Suppressor macrophage treated with lipopolysaccharide for 1 hour (primary cell): ENCODE measurements at places on chromosomes 1 and 21.

DNA sequence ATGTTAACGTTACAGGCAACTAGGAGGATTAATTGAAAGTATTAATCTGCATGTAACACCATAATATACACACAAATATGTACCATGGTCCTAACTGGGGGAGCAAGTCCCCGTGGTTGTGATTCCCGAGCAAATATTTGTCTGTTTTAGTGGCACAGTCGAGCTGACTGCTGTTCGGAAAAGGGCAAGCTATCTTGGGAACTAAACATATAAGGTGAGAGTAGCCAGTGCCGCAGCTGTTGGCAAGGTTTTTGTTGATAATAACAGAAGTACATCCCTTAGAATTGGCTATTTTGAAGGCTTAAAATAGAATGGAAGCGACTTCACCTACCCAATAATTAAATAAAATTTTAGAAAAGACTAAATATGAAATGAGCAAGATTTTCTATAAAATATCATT lies 45.5 kb downstream of the UCHL5 start:
- DNase-seq: no peak

DNA sequence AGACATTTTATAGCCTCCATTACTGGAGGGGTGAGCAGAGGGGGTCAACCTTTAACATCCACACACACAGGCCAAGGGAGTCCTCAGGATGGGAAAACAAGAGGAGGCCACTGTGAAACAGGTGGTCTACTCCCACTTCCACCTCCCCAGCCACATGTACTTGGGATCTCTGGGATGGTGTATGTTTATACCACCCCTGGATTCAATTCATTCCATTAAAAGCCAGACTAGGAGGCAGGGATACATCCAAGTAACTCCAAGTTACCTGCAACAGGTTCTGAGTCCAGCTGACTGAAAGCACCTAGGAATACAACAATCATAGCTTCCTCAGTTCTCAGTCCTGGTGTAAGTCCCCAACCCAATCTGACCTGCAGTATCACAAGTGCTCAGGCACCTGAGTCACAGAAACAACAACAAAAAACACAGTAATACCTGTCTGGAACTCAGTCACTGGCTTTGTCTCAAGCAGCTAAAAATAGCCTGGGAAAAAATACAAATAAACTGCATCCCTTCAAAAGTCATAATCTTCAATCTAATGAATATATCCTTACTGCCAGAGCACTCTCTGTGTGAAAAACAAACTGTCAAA lies 9.8 kb downstream of the ERI3 start:
- no peak for DNase-seq

DNA sequence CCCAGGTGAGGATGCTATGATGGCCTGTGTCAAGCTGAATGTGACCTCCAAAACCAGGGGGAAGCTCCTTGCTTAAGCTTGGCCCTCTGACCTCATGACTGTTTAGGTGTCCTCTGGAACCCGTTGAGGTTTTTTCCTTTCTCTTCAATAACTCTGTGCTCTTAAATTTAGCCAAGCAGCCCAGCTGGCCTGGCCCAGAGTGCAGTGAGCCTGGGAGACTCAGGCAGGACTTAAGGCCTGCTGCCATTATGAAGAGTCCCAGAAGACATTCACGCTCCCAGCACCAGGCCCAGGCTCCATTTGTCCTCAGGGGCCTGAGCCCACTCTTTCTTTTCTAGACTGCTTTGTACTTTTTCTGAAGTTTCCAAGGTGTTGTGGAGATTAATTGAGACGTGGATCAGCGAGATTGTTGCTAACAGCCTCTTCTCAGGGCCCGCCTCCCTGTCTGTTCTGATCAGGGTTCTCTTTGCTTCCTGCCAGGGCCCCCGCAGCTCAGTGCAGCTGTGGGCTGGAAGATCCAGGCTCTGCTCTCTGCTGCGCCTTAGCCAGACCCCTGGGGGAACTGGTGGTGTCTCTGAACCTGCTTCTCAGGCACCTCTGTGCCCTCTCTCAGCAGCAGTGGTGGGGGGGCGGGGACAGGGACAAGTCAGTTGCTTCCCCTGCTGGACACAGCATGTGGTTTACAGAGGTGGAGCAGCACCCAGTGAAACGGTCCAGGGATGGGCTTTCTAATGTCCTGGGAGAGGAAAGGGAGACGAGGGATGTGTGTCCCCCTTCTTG lies 124.2 kb downstream of the GRIK3 start:
- DNase-seq: no peak

DNA sequence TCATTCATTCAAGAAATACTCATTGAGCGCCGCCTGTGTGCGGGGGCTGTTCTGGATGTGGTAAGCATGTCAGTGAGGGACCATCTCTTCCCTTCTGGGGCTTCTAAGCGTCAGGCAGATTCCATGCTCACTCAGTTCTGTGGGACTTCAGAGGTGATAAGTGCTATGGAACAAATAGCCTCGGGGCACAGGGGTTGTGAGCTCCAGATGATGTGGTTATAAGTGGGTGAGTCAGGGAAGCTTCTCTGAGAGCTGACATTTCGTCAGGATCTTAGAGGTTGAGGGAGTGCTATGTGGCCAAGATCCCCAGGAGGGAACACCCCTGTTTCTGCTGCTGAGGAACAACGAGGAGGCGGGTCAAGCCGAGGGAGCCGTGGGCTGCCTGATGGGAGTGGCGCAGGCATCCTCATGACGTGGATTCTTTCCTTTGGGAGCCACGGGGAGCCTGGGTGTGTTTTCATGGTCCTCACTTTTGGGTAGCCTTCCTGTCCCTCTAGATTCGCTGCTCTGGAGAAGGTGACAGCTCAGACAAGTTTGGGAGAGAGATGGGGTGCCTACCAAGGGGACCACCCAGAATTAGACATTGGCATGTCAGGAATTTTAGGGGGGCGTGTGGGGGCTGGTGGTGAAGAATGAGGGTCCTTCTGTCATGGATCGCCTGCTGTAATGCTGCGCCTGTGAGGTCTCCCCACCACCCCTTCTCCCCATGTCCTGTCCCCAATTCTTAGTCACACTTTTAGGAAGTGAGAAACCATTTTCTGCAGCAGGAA lies 38.5 kb downstream of the HUNK start:
- no peak for DNase-seq

GRCh38 chr1:89087241-89087640 lies 22.2 kb upstream of the GBP1 start:
- DNase-seq: no peak

DNA sequence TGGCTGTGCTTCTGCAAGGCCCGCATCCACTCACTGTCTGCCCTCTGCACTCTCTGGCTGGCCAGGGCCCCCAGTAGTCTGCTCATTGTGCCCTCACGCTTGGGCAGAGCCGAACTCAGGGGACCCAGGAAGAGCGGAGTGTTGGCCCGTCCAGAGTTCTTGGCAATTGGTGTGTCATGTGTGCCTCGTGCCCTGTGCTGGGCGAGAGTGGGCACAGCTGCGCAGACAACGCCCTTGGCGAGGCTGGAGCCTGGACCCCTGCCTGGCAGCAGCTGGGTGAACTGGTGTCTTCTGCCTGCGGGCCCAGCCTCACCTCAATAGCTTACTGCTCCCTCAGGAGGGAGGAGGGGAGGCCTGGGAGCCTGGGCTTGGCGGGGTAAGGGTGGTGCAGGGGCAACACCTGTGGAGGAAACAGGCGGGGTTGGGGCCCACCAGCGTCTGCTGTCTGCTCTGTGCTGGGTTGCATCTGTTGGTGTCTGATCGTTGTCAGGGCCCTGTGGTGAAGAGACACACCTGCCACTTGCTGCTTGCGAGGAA lies 2.1 kb downstream of the GUK1 start:
- no peak for DNase-seq

DNA sequence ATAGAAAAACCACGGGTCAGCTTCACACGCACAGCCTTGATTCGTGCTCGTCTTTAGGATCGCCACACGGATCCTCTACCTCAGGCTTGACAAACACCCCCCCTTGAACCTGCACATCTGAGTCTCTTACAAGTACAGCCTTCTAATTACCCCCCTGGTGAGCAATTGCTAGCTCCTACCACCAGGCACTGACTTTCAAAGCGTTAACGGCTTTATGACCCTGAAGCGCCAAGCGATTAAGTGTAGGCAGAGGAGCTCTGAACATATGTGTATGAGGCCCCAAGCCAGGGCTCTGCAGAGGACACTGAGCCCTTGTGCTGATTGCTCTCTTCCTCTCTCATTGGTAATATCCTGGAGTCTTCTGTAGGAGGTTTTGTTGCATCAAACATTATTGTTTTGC lies 55.7 kb upstream of the EPHA8 start:
- no peak for DNase-seq

DNA sequence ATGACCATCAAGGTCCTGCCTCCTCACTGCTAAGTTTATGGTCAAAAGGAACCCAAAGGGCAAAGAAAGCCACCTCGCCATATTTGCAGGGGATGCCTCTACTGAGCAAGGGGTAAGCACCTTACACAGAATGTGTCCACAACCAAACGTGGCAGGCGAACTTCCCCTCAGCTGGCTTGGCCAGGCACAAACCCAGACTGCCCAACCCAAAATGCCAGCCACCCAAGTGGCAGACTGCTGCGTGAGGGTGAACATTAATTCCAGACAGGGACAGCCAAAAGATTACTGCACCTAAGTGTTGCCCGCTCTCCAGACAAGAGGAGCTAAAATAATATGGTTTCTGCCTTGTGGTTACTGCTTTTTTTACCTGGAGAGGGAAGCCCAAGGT lies 16.0 kb downstream of the ZNF697 start:
- no peak for DNase-seq

DNA sequence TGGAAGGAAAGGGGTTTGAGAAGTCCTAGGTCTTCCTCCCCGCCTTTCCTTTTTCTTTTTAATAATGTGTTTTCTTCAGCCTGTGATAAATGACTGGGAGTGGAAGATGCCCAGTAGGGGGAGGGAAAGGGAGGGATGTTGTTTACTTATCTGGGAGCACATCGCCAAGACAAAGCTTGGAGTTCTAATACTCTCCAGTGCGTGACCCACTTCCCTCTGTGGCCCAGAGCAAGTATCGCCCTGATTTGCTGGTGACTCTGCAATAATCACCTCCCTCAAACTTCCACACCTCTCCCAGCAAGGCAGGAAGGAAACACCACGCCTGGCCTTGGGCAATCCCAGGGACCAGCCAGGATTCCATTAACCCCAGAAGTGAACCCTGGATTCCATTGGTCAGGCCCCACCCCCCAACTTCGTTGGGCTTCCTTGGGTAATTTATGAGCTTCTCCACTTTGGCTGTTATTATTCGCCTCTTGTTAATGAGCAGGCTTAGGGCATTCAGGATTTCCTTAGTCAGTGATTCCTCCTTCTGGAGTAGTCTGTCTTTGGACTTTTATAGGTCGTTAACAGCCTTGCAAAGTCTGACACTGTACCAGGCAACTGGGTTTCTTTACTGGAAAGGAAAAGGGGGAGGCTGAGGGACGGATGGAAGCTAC lies 24.3 kb upstream of the GRHL3 start:
- no peak for DNase-seq

DNA sequence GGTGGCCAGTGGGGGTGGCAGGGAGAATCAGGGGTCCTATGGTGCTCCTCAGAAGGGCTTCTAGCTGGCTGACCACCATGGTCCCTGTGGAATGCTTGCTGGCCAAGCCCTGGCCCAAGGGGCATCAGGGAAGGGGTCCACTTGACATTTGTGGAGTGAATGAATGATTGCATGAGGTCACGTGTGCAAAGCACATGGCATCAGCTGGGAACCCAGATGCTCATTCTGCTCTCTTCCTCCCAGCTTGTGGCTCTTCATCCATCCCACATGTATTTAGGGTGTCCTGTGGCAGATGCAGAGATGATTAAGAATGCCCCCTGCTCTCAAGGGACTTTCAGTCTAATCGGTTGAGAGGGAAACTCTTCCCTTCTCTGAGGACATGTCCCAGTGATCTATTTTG lies 27.1 kb upstream of the PADI4 start:
- no peak for DNase-seq

DNA sequence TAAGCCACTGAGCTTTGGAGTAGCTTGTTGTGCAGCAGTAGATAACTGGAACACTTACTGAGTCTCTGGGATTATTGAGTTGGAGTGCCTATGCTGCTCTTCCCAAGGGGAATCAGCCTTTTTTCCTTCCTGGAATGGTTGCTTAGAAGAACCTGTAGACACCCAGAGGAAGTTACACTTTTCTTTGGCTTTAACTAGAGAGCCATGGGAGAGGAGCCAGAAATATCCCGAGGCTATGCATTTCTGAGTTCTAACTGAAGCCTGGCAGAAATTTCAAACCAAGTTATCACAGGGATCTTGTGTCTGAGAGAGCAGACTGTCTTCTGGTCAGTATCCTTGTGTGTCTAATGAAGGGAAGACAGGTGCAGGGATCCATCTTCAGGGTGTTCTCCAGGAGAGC lies 28.3 kb downstream of the LAMC1 start:
- DNase-seq: no peak

GRCh38 chr1:160438935-160439334 lies 38.6 kb downstream of the VANGL2 start:
- no peak for DNase-seq

DNA sequence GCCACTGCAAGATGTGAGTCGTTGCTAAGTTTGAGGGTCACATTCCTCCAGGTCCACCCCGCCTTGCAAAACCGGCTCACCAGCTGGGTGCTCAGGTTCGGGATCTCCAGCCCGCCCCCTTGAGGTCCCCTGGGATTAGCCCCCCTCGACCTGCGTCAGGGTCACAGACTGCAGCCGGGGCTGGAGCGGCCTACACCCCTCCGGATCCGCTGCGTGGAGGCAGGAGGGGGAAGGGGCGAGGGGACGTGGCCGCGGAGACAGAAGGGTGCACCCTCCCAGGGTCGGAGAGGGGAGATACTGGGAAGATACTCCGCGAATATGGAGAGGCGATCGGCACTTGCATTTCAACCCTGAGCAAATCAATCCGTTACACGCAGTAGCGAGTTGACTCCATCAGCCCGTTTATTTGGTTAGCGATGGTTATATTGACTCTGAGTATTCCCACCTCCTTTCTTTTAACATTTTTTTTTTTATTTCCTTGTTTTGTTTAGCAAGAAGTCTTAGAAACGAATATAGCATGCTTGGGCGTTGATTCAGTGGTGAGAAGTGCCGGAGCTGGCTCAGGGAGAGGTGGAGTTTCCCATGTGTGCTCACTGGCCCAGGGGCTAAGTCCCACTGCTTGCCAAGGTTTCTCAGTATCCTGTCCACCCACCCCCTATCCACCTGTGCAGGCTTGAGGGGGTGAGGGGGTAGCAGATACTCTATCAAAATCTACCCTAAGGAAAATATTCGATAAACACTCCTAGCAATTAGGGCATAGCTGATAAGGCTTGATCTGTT lies 997 bp downstream of the IFNAR2 start:
- peak; percentile 82 for DNase-seq
